ENCODE measurements at places on chromosomes 1 and 21. TPM values are rescaled to one million over a fixed set of nuclear protein-coding genes. Genes with fewer than 3 reads are reported as not detected.

DNA sequence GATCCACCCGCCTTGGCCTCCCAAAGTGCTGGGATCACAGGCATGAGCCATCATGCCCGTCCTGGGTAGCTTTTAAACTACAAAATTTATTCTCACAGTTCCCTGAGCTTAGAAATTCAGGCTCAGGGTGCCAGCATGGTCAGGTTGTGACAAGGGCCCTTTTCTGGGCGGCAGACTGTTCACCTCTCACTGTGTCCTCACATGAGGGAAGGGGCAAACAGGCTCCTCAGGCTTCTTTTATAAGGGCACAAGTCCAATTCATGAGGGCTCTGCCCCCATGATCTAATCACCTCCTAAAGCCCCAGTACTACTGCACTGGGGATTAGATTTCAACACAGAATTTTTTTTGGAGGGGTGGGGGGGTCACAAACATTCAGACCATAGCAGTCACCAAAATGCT lies 36.8 kb downstream of the GNG4 start:
- DNase-seq, result no peak

DNA sequence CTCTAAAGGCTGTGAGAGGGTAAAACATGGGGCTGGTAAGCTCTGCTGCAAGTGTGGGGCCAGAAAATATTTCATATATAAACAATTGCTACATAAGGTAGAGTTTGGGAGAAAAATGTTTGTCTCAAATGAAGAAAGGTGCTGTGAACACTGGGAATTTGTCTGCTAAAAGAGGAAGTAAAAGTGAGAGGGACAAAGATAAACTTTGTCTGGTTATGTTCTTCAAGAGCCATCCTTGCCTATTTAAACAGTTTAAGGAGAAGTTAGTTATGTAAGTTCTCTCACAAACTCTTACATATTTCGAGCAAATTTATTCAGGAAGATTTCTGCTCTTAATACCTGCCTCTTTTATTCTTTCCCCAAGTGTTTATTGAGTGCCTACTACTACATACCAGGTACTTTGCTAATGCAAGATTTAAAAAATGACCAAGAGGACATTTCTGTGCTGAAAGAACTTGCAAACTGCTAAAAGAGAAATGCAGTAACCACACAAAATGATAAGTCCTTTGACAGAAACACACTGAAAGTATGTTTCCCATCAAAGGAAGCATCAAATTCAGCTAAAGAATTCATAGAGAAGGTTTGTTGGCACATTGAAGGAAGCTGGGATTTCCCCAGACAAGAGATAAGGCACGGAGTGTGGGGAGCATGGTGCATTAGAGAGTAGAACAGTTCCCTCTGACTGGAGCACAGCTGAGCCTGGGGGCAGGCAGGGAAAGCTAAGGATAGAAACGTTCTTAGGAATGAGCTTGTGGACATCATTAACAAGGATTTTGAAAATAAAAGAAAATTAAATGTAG lies 549.1 kb downstream of the PTBP2 start:
- peak; percentile 46 for DNase-seq

DNA sequence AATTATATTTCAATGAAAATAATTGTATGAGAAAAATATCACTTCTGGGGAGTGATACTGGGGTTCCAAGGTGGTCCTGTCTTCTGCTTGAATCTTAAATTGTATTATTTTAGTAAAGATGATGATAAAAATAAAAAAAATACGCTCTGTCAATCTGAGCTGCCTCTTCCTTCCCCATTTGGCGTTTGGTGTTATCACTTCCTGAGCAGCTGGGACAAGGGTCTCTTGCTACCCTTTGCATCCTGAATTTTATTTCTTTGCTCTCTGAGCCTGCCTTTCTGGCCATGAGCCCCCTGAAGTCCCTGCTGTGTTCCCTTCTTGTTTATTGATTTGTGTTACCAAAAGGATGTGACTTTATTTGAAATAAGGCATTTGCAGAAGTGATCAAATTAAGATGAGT lies 111.0 kb downstream of the KCNJ6 start:
- DNase-seq, result no peak

- no peak for DNase-seq
Measured at GRCh38 chr1:82625537-82625936, 824.8 kb downstream of the ADGRL2 start.

GRCh38 chr1:90919190-90919719 lies 102.6 kb downstream of the ZNF644 start:
- no peak for DNase-seq

DNA sequence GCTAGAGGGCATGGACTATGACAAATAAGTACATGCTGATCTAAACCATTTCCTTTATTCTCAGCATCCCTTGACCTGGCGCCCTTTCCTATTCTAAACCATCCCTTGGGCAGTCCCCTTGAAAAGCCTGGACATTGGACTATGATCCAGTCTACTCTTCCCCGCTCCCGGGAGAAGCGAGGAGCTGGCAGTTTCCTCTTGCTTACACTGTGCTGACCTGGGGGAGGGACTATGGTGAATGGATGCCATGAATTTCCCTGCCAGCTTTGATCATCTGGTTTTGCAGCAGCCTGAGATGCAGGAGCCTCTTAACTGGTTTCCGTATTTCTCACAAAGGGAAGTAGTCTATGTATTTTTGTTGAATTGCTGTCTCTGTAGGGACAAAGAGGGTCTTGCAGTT lies 121.7 kb downstream of the KIF26B start:
- no peak for DNase-seq

- peak; percentile 95 for DNase-seq
Measured at GRCh38 chr1:183942933-183943693, 94.4 kb downstream of the COLGALT2 start.

DNA sequence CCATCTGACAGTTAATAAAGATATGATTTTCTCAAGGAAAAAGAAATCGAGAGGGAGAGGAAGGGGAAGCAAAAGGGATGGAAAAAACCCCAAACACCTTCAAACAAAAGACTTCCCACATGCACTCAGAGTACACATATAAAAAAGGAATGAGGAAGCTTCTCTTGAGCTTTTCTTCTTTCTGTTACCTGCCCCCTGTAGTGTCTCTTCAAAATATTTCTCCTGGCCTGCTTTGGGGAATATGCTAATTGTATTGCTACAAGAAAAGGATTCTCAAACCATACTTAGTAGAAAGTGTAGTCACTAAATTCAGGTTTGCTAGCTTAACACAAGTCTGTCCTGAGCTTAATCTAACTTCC lies 58.7 kb downstream of the KIF14 start:
- DNase-seq, result no peak

DNA sequence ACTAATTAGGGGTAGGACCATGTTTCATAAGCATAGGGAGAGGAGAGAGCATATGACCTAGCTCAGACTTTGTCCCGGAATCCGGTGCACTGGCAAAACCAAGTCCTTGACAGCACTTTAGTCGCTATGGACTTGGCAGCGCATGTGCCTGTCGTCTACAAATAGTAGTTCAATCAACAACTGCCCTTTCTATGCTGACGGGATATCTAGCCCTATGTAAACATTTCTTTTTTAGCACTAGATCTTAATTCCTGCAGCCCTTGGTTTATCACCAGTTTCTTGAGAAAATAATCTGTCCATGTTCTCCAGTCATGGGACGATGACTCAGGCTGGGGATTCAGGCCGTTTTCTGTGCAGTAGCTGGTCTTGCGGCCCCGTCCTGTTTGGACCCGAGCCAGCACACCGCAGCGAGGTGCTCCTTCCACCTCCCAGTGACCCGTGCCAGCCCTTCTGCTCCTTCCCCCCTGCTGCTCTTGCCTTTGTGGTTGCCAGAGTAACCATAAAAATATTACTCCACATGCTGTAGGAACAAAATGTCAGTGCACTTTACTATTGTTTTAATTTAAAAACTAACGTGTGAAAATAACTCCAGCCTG lies 8.6 kb upstream of the MT1HL1 start:
- peak; percentile 84 for DNase-seq

GRCh38 chr1:117599286-117600221 lies 6.3 kb upstream of the TENT5C start:
- no peak for DNase-seq

DNA sequence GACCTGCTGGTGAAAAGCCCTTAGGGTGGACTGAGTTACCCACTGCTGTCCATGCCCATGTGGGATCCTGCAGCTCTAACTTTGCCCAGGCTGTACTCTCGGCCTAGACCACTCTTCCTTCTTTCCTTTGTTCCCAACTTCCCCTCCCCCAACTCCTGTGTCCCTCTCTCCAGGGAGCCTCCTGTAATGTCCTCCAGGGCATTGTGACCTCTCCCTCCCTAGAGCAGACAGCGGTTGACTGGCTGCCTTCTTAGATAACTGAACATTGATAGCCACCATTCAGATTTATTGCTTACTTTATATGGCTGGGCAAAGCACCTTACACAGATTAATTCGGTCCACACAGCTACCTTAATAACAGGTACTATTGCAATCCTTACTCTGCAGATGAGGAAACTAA lies 5.0 kb downstream of the RUNX1 start:
- DNase-seq, result no peak

DNA sequence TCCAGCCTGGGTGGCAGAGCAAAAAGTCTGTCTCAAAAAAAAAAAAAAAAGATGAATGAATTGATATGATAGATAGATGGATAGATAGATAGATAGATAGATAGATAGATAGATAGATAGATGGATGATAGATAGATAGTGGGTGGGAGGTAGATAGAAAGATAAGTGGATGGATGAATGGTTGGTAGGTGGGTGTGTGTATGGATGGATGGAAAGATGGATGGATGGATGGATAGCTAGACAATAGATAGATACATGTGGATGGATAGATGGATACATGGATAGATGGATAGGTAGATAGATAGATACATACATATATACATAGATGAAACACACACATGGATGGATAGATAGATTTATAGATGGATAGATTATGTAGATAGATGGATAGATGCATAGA lies 28.5 kb downstream of the TRPM2 start:
- DNase-seq, result no peak

LYPD8 gene
- total RNA-seq, result 0.84 TPM

KCNQ4 gene
- 0.05 TPM for total RNA-seq

Measured in M059J (cell line).